NCI-H526 (cell line): ENCODE measurements at places on chromosomes 7 and 10.

DNA sequence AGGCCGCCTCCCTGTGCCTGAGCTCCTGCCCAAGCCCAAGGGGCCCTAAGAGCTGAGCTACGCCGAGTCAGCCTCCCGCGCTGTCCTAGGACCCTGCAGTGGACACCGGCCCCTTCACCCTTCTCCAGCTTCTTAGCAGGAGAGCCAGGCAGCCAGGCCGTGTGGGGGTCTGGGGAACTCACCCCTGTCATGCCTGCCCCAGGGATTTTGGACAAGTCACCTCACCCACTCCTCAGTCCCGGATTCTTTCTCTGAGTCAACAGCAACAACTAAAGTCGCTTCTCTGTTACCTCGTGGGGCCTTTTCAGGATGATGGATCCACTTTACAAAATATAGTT lies 79.3 kb downstream of the MKI67 start:
- DNase-seq = no peak

- no peak for DNase-seq
Measured at GRCh38 chr10:21705828-21706176, 171.8 kb downstream of the MLLT10 start.

- DNase-seq = no peak
Measured at GRCh38 chr7:17304926-17305325, 6.5 kb downstream of the AHR start.

DNA sequence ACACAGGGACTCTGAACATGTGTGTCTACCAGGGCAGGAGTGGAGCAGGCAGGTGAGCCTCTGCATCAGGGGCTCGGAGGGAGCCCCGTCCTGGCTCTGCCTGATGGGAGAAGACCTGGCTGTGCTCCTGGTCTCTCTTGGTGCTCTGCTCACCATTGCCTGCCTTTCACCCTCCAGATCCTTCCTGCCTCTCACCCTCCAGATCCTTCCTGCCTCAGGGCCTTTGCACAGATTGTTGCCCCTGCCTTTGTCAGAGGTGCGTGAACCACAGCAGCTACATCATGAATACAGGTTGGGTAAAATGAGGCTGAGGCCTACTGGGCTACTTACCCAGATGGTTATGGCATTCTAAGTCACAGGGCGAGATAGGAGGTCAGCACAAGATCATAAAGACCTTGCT lies 16.6 kb downstream of the COL26A1 start:
- DNase-seq = no peak

DNA sequence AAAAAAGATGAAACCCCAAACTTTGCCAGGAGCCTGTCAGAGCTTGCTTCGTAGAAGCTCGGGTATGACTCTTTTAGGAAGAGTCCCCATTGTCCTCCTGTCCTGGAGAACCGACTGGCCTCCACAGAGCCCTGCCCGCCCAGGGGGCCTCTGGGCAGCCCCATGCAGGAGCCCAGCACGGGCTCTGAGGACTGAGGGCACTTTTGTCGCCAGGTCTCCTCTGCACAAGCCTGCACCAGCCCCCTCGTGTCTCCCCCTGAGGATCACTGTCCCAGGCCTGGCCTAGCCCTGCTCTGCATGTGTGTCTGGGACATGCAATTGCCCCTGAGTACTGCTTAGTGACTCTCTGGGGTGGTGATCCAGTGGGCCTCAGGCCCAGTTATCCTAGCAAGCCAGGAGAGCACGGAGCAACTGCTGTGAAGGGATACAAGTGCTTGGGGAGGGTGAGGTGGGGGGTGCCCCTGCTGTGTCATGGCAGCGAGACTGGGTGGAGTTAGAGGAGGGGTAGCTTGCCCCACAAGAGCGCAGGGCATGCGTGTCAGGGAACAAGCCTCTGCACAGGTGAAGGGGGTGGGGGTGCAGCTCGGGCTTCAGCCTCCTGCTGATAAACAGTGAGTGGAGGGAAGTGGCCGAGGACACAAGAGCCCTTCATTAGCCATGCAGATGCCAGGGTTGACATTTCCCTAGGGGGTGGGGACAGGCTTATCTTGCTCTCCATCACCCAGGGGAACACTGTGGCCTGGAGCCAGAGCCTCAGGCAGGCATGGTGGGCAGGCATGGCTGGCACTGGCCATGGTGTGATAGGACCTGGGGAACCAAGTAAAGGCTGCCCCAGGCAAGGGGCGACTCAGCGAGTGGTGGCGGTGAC lies 143.4 kb downstream of the C10orf105 start:
- no peak for DNase-seq

DNA sequence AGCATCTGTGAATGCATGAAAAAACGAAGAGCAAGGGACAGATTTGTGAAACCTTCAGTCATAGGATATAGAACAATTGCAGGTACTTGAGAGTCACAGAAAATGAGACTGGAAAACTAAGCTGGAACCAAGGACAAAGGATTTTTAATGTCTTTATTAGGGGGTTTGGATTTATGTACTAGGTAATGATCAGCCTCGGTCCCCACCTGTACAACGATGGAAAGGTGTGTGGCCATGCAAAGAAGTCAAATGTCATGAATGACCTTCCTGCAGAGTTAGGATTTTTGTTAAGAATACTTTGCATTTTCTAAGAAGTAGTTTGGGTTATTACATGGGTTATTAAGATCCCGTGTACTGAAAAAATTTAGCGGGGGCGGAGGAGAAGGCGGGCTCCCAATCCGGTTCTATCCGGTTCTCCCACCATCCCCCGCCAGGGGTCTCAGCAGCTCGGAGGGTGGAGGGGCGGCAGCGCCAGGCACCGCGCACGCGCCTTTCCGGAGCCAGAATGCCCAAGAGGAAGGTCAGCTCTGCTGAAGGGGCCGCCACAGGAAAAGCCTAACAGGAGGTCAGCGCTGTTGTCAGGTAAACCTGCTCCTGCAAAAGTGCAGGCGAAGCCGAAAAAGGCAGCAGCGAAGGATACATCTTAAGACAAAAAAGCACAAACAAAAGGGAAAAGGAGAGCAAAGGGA lies 327.5 kb upstream of the PLXDC2 start:
- no peak for DNase-seq

- DNase-seq = peak; percentile 17
Measured at GRCh38 chr10:87771871-87772500, 46.0 kb downstream of the ATAD1 start.

GRCh38 chr7:89987665-89988064 lies 166.6 kb upstream of the STEAP1 start:
- no peak for DNase-seq

DNA sequence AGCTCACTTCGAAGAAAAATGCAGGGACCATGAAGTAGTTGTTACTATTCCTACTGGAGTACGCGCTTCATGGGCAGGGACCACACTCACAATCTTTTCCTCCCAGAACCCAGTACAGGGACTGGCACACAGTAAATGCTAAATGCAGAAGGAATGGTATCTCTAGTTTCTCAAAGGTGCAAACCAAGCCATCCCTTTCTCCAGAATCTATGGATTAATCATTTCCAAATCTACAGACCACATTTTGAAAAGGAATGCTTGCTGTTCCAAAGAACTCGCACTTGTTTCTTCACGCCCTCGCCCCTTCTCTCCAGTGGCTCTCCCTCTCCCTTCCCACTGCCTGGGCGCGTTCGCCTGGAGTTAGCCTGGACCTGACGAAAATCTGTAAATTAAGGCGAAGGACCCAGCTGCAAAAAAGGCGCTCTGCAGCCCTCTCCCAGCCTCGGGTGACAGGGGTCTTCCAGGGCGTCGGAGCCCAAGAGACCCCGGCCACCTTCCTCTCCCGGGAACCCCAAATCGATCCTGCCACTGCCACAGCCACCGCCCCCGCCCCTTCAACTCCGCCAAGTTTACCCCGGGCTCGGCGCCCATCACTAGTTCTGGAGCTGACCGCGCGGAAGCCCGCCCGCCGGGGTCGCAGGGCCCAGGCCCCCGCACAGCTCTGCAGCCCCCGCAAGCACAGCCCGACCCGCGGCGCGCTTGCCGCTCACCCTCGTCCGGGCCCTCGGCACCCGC lies 527 bp downstream of the PDIA4 start:
- DNase-seq = peak; percentile 39

DNA sequence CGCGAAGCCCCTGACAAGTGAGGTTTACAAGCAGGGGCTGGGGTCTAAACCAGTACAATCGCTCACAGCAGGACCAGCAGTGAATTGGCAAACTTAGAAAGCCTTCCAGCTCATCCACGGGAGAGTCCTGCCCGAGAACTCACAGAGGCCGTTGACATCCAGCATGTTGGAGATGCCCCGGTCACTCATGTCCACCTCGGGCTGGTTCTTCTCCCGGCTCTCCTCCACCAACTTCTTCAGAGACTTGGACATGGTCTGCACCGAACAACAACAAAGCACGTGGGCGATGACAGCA lies 447 bp downstream of the RSU1 start:
- no peak for DNase-seq
